ENCODE measurements at places on chromosomes 5 and 9. TPM values are rescaled to one million over a fixed set of nuclear protein-coding genes. Genes with fewer than 3 reads are reported as not detected.

Gene ZNF454
- total RNA-seq = not detected

Gene SLC1A1
- 0.23 TPM for total RNA-seq

Gene WDR31
- total RNA-seq = 2.9 TPM

Gene IRX2
- total RNA-seq = not detected

Gene SLC6A19
- not detected for total RNA-seq

Gene ZBTB26
- total RNA-seq = 5.2 TPM

Data from activated naive CD8-positive, alpha-beta T cell treated with anti-CD3 and anti-CD28 coated beads for 36 hours (primary cell).